ENCODE measurements at places on chromosomes 13 and 19.

DNA sequence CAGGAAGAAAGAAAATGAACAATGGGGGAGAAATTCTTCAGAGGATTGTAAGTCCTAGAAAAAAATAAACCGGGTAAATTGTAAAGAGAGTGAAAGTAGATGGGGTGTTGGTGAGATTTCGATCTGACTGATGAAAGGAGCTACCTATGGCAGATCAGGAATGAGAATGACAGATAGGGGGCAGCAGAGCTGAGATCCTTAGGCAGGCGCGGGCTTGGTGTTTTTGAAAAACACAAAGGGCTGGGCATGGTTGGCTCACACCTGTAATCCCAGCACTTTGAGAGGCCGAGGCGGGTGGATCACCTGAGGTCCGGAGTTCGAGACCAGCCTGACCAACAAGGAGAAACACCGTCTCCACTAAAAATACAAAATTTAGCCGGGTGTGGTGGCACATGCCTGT is 1468.6 kb upstream of the SLC10A2 start:
- DNase-seq: no peak

GRCh38 chr19:11268783-11269267 is 6.5 kb upstream of the DOCK6 start:
- no peak for DNase-seq

- DNase-seq: no peak
Observed at GRCh38 chr13:70755456-70755855, 647.2 kb upstream of the KLHL1 start.

- no peak for DNase-seq
Observed at GRCh38 chr13:70668293-70668692, 560.0 kb upstream of the KLHL1 start.

- no peak for DNase-seq
Observed at GRCh38 chr13:83709426-83710132, 172.7 kb downstream of the SLITRK1 start.

- DNase-seq: no peak
Observed at GRCh38 chr13:80900561-80900960, 559.6 kb upstream of the SPRY2 start.

DNA sequence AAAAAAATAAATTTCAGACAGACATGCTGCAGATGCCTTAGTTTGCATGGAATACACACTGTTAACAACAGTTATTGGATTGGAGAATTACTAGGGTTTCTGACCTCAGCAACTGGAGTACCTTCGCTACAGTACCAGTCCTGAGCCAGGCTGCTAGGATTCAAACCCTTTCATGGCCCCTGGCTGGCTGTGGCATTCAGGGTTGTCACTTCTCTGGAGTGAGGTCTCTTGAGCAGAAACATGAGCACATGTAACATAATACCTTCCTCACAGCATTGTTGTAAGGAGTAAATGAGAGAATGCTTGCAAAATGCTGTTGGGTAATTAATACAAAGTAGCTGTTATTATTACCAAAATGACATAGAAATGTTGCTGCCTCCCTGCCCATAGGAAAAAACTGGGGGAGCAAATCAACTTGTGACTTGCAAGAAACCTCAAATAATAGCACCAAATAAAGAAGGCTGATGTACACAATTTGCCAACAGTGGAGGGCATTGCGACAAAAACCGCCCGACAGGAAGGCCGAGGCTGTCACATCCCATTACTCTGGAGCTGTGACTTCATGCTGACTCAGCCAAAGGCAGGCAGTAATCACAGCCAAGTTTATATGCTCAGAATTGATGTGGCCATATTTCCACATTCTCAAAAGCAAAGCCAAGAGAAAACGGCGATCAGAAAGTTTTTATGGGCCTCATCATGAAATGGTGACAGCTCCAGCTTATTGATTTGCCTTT is 100.4 kb downstream of the RFC3 start:
- peak; percentile 15 for DNase-seq

- no peak for DNase-seq
Observed at GRCh38 chr19:48102870-48103751, 7.5 kb downstream of the PLA2G4C start.

DNA sequence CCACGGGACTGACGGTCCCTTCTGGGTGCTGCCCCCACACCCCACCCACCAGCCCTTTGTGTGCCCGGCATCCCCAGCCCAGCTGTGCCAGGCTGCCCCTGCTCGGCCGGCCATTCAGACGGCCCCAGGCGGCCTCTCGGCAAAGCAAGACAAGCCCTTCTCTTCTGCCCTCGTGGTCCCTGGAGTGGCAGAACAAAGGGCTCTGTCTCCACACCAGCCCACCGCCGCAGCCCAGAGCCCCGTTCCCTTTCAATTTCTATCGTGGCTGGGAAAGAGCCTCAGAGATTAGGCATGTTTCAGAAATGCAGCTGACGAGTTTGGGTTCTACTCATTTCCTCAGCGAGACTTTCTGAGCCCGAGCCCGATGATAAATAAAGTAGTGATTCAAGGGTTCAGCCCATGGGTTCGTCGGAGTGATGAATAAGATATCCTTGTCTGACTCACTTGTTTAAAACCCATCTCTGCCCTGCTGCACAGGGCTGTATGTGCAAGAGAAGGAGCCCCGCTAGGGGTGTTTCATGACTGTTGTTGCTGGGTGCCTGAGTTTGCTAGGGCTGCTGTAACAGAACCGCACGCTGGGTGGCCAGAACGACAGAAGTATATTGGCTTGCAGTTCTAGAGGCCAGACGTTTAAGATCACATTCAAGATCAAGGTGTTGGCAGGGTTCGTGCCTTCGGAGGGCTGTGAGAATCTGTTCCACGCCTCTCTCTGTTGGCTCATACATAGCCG is 4.3 kb downstream of the MYO9B start:
- peak; percentile 59 for DNase-seq

- DNase-seq: no peak
Observed at GRCh38 chr13:91046715-91047327, 300.7 kb upstream of the MIR17HG start.

- DNase-seq: no peak
Observed at GRCh38 chr13:30864433-30865122, 41.5 kb upstream of the MEDAG start.

GRCh38 chr13:21011378-21011777 is 50.0 kb downstream of the LATS2 start:
- no peak for DNase-seq

- no peak for DNase-seq
Observed at GRCh38 chr13:39385621-39386231, 217.3 kb downstream of the LHFPL6 start.

DNA sequence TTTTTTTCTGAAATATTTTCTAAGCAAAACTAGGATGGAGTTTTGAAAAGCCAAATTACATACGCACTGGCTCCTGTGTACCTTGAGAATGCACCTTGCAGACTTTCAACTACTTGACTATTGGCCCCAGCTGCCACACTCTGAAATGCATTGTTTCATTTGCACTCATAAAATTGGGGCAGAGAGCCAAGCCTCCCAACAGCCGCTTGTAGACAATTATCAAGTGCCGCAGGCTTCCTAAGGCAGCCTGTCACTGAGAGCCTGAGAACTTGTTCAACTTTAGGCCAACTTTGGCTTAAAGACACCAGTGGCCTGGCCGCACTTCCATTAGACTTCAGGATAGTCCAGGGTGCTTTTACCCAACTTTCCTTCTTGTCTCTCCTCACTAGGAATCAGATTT is 115.7 kb upstream of the STARD13 start:
- no peak for DNase-seq

GRCh38 chr13:65057986-65058385 is 2172.2 kb downstream of the PCDH9 start:
- no peak for DNase-seq

- no peak for DNase-seq
Observed at GRCh38 chr13:53311561-53311960, 282.9 kb downstream of the OLFM4 start.

DNA sequence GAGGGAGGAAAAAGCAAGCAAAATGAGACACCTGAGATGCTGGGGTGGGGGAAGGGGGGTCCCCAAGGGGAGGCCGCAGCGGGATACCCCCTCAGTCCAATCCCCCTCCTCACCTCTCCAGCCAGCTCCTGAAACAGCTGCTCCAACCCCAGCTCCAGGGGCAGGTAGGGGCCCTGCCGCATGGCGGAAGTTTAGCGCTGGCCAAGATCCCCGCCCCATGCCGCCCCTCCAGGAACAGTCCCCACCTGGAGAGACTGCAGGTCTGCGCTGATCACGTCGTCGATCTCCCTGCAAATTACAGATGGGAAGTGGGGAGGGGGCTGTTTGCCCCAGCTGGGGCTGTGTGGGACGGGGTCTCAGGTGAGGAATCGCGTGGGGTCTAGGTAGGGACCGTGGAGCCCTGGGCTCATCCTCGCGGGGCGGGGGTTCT is 9.0 kb downstream of the CAPN12 start:
- peak; percentile 27 for DNase-seq

DNA sequence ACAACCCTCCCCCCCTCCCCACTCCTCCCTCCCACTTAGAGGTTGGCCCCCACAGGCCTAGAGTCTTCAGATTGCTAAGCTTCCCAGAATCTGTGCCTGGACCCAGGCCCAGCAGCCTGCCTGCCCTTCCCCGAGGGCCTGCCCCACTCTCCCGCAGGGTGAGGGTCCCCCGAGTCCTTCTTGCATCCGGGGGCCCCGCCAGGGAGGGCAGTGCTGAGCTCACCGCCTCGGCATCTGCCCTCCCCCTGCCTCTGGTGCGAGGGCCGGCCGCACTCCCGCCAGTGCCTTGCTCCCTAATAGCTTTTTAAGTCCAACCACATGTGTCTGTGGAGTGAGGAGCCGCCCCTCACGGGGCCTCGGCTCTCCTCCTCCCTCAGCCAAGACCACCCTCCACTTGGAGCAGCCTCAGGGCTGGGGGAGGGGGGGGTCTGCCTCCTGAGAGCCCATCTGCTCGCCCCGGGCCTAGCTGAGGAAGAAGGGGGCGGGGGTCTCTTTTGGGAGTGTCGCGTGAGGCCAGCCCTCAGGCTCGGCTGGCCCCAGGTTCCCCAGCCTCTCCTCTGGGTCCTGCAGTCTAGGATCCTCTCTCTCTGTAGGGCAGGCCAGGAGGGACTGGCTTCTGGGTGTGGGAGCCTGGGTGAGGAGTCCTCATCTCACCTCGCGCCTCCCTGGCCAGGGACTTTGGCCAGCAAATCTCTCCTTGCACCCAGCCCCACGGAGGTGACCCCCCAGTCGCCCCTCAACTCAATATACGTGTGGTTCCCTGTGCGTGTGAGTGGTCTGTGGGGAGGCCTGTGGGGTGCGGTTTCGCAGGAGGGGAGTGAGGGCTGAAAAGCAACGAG is 47.2 kb downstream of the LYL1 start:
- DNase-seq: no peak

DNA sequence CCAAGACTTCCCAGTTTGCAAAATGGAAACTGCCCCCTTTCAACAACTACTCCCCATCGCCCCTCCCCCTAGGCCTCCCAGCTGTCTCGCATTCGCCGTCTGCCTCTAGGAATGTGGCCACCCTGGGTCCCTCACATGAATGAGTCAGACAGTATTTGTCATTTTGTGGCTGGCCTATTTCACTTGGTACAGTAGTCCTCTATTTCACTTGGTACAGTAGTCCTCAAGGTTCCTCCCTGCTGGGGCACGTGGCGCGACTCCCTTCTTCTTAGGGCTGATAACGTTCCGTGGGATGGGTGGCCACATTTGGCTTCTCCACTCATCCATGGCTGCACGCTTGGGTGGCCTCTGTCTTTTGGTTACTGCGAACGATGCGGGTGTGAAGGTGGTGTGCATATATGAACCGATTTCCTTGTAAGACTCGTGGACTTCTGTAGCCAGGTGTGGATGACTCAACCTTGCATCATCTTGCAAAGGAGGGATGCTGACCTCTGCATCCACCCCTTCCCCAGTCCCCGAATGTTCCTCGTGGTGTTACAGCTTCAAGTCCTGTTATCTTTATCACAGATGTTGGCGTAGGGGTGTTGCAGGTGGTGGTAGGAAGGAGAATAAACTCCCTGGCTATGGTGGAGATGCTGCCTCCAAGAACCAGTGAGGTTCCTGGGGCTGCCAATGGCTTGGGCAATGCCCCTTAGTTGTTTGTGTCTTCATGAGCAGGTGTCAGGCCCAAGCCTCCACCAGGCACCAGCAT is 112.1 kb upstream of the SOX1 start:
- DNase-seq: no peak

DNA sequence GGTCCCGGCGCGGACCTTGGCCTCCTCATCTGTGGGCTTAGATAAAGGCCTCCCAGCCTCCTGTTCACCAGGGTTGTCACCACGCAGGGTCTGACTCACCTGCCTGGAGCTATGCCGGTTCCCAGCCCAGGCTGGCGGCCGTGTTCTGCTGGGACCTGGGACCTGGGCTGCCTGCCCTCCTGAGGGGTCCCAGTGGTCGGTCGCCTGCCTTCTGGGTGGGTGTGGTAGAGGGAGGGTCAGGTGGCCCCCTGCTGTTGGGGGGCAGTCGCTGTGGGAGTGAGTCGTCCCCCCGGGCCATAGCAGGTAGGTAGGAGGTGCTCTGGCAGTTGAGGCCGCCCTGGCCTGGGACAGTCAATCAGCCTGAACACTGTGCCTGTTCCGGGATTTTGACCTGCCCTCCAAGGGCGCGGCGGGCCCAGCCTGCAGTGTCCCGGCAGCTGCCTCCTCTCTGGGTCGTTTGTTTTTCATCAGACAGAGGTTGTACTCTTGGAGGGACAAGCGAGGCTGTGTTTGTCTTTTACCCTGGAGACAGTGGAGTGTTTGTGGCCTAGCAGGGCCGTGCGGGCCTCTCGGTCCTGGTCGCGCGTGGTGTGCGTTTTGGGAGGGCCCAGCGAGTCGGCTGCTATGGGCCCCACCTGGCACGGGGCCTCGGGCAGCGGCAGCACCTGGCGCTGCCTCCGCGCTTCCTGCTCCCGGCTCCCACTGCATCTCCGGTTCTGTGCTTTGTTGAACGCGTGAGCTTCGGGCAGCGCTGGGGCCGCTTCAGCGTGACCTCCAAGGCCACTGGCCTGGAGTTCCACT is 2.6 kb downstream of the ADAT3 start:
- DNase-seq: no peak

GRCh38 chr13:80037505-80037888 is 303.4 kb downstream of the SPRY2 start:
- no peak for DNase-seq

GRCh38 chr13:80361883-80362327 is 21.0 kb upstream of the SPRY2 start:
- DNase-seq: no peak

DNA sequence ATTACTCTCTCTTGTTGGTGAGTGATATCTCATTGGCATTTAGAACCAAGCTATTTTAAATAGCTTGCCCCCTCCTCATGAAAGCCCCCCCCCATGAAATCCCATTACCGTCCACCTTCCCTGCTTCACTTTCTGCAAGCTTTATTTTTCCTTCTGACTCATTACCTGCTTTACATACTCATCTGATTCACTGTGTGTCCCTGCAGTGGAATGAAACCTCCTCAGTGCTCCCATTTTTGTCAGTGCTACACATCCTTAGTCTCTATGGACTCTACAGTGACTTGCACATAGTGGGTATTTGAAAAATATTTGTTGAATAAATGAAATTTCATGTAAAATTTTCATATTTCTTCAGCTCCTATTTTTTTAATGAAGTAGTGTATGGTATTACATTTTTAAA is 62.3 kb downstream of the DOCK9 start:
- DNase-seq: no peak

- no peak for DNase-seq
Observed at GRCh38 chr19:34692549-34692948, 15.1 kb downstream of the ZNF302 start.

DNA sequence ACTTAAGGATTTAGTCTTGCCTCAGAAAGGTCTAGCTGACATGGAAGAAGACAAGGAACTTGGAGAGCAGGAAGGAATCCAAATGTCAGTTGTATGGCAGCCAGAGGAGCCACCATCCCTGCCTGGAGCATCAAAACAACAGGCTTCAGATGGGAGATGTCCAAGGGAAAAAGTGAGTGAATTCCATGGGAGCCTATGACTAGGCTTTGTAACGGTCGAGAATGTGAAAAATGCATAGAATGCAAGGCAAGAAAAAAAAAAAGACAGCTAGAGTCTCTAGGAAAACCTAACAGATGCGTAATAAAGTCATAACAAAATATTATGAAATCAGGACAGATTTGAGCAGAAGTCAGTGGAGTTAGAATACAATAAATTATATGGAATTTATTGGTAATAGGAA is 183.7 kb upstream of the LSM14A start:
- DNase-seq: no peak
